ENCODE measurements at places on chromosomes 11 and 22.
A peak's percentile ranks its signal among the peaks of the same experiment; 100 is the strongest.

DNA sequence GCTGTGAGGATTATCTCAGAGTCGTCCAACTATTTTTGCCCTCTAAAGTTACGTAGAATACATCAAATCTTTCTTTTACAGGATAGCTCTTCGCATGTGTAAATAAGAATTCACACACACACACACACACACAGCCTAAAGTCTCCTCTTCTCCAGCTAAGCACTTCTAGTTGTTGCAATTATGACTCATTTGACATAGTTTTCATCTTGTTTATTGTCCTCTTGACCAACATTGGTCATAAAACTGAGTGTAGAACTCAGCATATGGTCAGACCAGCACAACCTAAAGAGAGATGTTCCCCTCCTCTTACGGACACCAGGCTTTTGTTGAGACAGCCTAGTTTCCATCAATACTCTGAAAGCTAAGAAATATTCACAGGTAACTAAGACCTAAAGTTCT, 234.2 kb downstream of the BLID start:
- DNase-seq, result no peak

DNA sequence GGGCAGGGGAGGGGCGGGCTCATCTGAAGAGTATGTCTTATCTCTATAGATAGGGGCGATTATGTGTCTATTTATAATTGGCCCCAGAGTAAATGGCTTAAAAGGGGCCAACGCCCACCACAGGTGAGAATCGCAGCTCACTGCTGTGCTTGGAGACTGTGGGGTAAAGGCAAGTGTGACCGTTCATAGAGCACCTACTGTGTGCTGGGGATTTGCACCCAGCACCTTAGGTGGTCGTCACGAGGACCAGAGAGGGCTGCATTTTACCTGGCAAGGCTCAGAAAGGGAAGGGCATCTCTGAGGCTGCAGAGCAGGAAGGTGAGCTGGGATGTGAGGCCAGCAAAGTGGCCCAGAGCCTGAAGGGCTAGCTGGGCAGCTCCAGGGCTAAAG, 13.7 kb upstream of the TCF20 start:
- no peak for DNase-seq

- DNase-seq, result no peak
Observed at GRCh38 chr11:17396598-17397310, 8.3 kb upstream of the KCNJ11 start.

GRCh38 chr11:32829680-32830412, at the start of gene PRRG4:
Gene PRRG4, plus strand, starts transcription at chr11:32829927. Its CDS starts 603 bp downstream, at chr11:32830530.
- no peak for DNase-seq

- peak; percentile 49 for DNase-seq
Observed at GRCh38 chr11:134069426-134070341, 812 bp downstream of the JAM3 start.

- no peak for DNase-seq
Observed at GRCh38 chr11:45745065-45745811, 59.7 kb upstream of the SLC35C1 start.

DNA sequence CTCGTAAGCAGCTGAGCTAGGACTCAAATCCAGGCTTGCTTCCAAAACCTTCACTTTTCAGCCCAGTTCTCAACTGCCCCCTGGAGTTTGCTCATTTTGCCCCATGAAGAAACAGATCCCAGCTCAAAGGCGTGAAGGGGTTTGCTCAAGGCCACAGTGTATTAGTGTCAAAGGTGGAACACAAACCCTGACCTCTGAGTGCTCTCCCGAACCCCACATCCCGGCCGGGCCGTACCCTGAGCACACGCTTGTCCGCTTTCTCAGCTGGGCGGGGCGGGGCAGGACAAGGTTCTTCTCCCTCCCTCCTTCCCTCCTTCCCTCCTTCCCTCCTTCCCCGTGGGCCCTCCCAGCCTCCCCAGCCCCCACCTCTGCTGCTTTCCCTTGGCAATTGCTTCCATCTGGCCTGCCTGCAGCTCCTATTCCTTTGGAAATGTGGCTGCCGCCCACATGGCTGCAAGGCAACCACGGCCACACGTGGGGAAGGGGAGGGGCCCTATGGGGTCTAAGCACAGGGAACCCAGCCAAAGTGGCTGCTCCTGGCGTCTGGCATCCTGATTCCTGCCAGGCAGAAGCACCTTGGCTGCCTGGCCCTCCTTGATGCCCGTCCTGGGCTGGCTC, 4.1 kb downstream of the ST3GAL4 start:
- DNase-seq, result no peak

GRCh38 chr22:48224332-48224731, 1461.9 kb downstream of the TBC1D22A start:
- no peak for DNase-seq

DNA sequence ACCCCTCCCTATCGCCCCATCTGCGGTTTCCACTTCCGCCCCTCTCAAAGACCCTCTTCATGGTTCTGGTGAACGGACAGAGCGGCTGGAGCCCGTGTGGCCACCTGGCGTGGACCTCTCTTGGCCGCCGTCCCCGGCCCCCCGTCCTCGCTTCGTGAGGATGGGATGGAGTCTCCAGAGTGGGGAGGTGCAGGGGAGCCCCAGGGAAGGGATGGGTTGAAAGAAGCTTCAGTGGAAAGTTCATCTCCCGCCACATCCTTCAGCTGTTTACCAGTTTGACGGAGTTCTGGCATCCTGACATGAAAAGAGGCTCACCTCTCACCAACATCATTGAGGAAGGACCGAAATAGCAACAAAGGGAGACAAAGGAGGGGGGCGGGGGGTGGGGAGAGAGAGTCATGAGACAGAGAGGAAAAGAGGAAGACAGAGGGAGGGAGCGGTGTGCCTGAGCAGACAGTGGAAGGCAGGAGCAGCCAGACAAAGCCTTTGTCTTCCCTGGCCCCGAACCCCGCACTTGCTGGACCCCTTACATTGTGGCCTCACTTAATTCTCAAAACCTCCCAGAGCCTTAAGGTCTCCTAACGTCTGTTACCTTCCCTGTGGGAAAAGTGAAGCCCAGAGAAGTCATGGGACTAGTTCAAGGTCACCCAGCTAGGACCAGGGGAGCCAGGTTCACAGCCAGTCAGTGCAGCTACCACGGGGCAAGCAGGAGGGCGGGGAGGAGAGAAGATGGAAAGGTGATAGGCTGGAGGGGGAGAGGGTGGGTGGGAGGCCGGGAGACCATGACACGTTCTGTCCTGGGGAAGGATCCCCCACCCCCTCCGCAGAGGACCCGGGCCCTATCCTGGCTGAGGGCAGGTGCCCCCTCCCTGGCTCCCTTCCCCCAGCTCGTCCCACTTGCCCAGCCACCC, 54.9 kb downstream of the CD6 start:
- DNase-seq, result no peak

- DNase-seq, result no peak
Observed at GRCh38 chr22:40498420-40499208, 128.2 kb downstream of the SGSM3 start.

GRCh38 chr11:11668274-11668673, 46.5 kb upstream of the GALNT18 start:
- DNase-seq, result no peak

- no peak for DNase-seq
Observed at GRCh38 chr22:39188809-39189208, 36.3 kb upstream of the CBX7 start.

GRCh38 chr11:37812281-37812880, 1214.3 kb upstream of the RAG2 start:
- no peak for DNase-seq

DNA sequence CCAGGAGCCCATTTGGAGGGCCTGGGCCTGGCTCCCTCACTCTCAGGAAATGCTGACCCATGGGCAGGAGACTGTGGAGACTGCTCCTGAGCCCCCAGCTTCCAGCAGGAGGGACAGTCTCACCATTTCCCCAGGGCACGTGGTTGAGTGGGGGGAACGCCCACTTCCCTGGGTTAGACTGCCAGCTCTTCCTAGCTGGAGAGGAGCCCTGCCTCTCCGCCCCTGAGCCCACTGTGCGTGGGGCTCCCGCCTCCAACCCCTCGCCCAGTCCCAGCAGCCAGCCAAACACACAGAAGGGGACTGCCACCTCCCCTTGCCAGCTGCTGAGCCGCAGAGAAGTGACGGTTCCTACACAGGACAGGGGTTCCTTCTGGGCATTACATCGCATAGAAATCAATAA, 37.1 kb downstream of the CDKN1C start:
- DNase-seq, result no peak

- no peak for DNase-seq
Observed at GRCh38 chr22:30127749-30128166, 47.5 kb downstream of the HORMAD2 start.

GRCh38 chr11:134905928-134906327, 493.9 kb upstream of the B3GAT1 start:
- no peak for DNase-seq

GRCh38 chr11:14309425-14310192, 49.4 kb downstream of the RRAS2 start:
- DNase-seq, result peak; percentile 52

GRCh38 chr11:45993531-45994001, 71.1 kb downstream of the LARGE2 start:
- no peak for DNase-seq

DNA sequence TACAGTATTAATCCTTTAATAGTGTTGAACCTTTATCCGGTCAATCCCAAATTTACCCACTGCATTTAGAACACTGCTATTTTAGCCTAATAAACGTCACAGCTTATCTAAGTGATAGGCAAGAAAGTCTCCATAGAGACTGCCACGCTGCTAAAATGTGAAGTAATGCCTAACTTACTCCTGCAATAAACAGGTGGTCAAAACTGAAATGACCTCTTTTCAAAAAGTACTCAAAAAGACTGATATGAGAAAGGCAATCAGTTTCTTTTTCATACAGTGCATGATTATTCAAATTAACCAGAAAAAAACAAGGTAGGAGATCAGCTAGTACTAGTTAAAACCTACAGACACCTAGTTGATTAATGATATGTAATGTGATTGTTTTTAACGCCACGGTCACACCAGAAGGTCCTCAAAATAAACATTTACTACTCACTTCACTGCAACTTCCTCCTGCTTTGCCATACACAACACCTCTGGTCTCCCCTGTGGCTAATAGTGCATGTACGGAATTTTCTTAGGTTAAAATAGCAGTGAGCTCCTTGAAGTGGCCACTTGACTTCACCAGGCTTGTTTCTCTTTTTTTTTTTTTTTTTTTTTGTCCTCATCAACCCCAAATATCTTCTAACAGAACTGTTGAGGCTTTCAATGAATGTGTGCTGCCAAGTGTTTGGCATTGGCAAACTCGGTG, 8.8 kb downstream of the ATP5MG start:
- no peak for DNase-seq

- DNase-seq, result no peak
Observed at GRCh38 chr11:73194593-73194992, 23.5 kb upstream of the P2RY2 start.

DNA sequence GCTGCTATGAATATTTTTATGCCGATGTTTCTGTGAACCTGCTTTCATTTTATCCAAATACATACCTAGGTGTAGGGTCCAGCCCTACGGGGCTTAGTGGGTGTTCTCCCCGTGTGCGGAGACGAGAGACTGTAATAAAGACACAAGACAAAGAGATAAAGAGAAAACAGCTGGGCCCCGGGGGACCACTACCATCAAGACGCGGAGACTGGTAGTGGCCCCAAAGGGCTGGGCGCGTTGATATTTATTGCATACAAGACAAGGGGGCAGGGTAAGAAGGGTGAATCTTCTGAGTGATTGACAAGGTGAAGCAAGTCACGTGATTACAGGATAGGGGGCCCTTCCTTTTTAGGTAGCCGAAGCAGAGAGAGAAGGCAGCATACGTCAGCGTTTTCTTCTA, 920.1 kb downstream of the BRD1 start:
- no peak for DNase-seq

- DNase-seq, result no peak
Observed at GRCh38 chr22:49306632-49307480, 520.8 kb downstream of the BRD1 start.

GRCh38 chr11:114606003-114606801, 10.6 kb upstream of the NXPE4 start:
- no peak for DNase-seq

DNA sequence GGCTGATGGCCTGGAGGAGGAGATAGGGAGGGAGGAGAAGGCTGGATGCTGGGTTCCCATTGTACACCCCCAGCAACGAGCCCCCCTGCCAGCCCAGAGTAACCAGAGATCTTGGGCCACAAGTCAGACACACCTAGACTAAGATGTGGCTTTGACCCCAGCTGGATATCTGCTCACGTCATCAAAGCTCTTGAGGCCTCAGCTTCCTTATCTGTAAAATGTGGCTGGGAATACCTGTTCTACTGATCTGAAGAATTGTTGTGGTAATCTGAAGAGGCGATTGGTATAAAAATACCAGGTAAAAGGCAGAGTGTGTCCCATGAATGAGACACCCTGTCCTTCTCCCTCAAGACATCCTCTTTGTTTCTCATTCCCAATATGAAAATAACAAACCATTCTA, 280.0 kb downstream of the ST3GAL4 start:
- no peak for DNase-seq

DNA sequence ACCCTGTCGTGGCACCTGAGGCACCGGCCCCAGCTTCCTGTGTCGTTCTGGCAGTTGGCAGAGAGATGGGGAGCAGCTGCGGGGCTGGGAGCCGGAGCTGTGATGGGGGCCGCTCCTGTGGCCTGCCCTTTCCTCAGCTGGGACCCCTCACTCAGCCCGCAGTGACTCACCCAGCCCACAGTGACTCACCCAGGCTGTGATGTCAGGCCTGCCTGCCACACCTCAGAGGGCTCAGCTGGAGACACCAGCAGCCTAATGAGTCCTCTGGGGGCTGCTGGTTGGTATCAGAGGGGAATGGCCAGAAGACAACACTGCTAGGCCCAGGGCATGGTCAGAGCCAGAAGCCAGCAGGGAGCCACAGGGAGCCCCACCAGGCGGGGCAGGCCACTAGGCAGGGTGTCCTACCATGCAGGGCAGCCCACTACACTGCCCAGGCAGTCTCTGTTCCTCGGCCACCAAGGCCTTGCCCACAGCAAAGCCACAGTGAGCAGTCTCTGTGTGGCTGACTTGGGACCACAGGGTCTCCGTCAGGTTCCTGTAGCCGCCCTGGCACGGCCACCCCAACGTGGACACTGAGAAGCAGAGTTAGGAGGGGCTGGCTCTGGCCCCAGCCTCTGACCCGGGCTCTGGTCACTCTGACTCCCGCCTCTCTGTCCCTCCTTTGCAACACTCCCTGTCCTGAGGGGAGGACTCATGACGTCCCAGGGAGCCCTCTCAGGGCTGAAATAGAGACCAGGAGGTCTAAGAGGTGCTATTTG, 4.2 kb upstream of the FXYD2 start:
- no peak for DNase-seq

GRCh38 chr11:118108513-118108912, 21.8 kb upstream of the SMIM35 start:
- DNase-seq, result no peak

- DNase-seq, result peak; percentile 93
Observed at GRCh38 chr11:61814958-61815789, 1.6 kb downstream of the FADS1 start.

- no peak for DNase-seq
Observed at GRCh38 chr11:44811841-44812448, 85.2 kb downstream of the TSPAN18 start.

GRCh38 chr11:15113381-15113780, 1.3 kb upstream of the INSC start:
- DNase-seq, result no peak

GRCh38 chr22:25478528-25478927, 85.9 kb upstream of the GRK3 start:
- DNase-seq, result no peak

GRCh38 chr11:35820614-35821013, 123.2 kb upstream of the LDLRAD3 start:
- no peak for DNase-seq

GRCh38 chr11:19995145-19995544, 165.1 kb downstream of the DBX1 start:
- DNase-seq, result no peak

GRCh38 chr11:31805037-31805628, 6.0 kb downstream of the PAX6 start:
- DNase-seq, result no peak
